ENCODE measurements at places on chromosomes 11 and 22. TPM values are rescaled to one million over a fixed set of nuclear protein-coding genes. Genes with fewer than 3 reads are reported as not detected.

CASP1 gene
- polyA plus RNA-seq, result 24.7 TPM

SLC5A12 gene
- polyA plus RNA-seq, result 0.02 TPM

GRAP2 gene
- polyA plus RNA-seq, result 2.0 TPM

ADM2 gene
- 0.01 TPM for polyA plus RNA-seq

COX8A gene
- 438 TPM for polyA plus RNA-seq

GRCh38 chr11:67261640-67261945 is 4.7 kb upstream of the GRK2 start:
- H3K36me3 ChIP-seq, result no peaks in the 10 kb centered on the region
- peak overlapping the region; percentile 32 for H3K27ac ChIP-seq

GRCh38 chr22:26430600-26430999 is 1.5 kb downstream of the ASPHD2 start:
- no peaks in the 10 kb centered on the region for H3K36me3 ChIP-seq
- no peak overlapping the region for H3K4me3 ChIP-seq
- H3K27me3 ChIP-seq, result no peaks in the 10 kb centered on the region
- H3K27ac ChIP-seq, result no peak overlapping the region

DNA sequence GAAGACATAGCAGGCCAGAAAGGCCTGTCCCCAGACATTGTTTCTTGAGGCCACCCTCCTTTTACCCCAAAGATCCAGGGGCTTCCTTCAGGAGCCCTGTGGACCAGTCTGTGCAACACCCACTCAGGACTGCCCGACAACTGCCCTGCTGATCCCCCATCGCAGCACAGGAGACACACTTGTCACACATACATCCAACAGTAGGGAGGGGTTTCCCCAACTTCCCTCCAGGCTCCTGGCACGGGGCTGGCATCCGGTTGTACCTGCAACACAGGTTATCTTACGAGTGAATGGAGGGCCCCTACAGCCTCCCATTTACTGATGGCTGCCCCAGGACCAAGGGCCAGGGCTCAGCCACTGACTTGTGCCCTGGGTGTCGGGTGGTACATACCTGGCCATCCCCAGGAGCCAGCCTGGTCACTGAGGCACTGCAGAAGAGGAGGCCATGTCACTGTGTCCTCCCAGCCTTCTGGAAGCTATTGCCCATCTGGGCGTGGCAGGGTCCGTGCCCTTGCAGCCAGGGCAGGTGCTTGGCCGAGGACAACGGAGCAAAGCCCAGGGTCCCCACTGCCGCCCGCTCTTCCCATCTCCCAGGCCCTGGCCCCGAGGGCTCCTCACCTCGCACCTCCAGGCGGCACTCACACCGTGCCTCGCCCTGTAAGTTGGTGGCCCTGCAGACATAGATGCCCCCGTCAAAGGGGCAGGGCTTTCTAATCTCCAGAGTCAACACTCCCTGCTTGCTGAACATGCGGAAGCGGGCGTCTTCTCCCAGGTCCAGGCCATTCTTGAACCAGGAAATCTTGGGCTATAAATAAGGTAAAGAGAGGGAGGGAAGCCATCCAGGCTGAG is 20.8 kb downstream of the MYBPC3 start:
- no peak overlapping the region for H3K4me3 ChIP-seq
- DNase-seq, result no peak
- no peak overlapping the region for H3K27ac ChIP-seq
- no peaks in the 10 kb centered on the region for H3K27me3 ChIP-seq

GRCh38 chr11:282630-283360 is 4.6 kb downstream of the NLRP6 start:
- H3K36me3 ChIP-seq, result no peaks in the 10 kb centered on the region
- peaks cover 3% of the 10 kb centered on the region for H3K4me1 ChIP-seq
- H3K27me3 ChIP-seq, result peaks cover 5% of the 10 kb centered on the region
- H3K4me3 ChIP-seq, result no peak overlapping the region

GRCh38 chr11:200224-201003 is 6.8 kb downstream of the BET1L start:
- H3K4me1 ChIP-seq, result peaks cover 9% of the 10 kb centered on the region
- H3K36me3 ChIP-seq, result no peaks in the 10 kb centered on the region
- peak; percentile 20 for DNase-seq
- no peak overlapping the region for H3K4me3 ChIP-seq
- H3K27ac ChIP-seq, result no peak overlapping the region
- no peaks in the 10 kb centered on the region for H3K27me3 ChIP-seq

GRCh38 chr11:69442807-69443137 is 38.7 kb upstream of the LINC01488 start:
- no peaks in the 10 kb centered on the region for H3K36me3 ChIP-seq
- DNase-seq, result no peak
- H3K27me3 ChIP-seq, result no peaks in the 10 kb centered on the region

- no peak for DNase-seq
- no peak overlapping the region for H3K27ac ChIP-seq
- no peak overlapping the region for H3K4me3 ChIP-seq
- no peaks in the 10 kb centered on the region for H3K36me3 ChIP-seq
- H3K27me3 ChIP-seq, result no peaks in the 10 kb centered on the region
Observed at GRCh38 chr11:19474211-19474610, 233.5 kb upstream of the E2F8 start.

GRCh38 chr11:78798663-78799062 is 224.0 kb upstream of the NARS2 start:
- H3K4me3 ChIP-seq, result no peak overlapping the region
- H3K4me1 ChIP-seq, result peaks cover 16% of the 10 kb centered on the region
- no peaks in the 10 kb centered on the region for H3K27me3 ChIP-seq
- no peak overlapping the region for H3K27ac ChIP-seq
- no peaks in the 10 kb centered on the region for H3K36me3 ChIP-seq

DNA sequence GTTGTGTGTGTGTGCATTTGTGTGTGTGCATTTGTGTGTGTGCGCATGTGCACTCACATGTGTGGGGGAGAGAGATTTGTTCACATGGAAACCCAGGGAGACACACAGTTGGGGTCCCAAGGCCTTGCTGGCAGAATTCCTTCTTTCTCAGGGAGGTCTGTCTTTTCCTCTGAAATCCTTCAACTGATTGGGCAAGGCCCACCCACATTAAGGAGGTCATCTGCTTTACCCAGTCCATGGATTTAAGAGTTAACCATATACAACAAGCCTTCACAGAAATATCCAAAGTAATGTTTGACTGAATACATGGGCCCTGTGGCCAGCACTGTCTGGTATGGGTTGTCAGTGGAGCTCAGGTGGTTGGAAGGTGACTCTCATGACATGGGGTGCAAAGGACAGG is 641.4 kb downstream of the BRD1 start:
- no peak overlapping the region for H3K27ac ChIP-seq
- no peaks in the 10 kb centered on the region for H3K36me3 ChIP-seq
- H3K4me1 ChIP-seq, result no peaks in the 10 kb centered on the region
- H3K4me3 ChIP-seq, result no peak overlapping the region

DNA sequence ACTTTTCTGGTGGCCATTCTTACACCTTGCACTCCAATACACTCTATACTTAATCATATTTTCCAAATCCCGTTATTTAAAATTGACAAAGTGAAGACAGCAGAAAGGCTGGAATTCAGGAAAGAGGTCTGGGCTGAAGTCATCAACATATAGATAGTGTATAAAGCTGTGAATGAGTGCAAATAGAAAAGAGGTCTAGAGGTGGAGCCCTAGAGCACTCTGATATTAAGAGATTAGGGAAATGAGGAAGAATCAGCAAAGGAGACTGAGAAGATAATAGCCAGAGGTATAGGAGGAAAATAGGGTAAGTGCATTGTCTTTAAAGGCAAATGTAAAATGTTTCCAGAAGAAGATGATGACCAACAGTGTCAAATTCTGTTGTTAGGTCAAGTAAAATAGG is 7.9 kb downstream of the CTR9 start:
- no peaks in the 10 kb centered on the region for H3K4me1 ChIP-seq
- no peak overlapping the region for H3K4me3 ChIP-seq
- H3K27me3 ChIP-seq, result no peaks in the 10 kb centered on the region
- no peaks in the 10 kb centered on the region for H3K36me3 ChIP-seq

DNA sequence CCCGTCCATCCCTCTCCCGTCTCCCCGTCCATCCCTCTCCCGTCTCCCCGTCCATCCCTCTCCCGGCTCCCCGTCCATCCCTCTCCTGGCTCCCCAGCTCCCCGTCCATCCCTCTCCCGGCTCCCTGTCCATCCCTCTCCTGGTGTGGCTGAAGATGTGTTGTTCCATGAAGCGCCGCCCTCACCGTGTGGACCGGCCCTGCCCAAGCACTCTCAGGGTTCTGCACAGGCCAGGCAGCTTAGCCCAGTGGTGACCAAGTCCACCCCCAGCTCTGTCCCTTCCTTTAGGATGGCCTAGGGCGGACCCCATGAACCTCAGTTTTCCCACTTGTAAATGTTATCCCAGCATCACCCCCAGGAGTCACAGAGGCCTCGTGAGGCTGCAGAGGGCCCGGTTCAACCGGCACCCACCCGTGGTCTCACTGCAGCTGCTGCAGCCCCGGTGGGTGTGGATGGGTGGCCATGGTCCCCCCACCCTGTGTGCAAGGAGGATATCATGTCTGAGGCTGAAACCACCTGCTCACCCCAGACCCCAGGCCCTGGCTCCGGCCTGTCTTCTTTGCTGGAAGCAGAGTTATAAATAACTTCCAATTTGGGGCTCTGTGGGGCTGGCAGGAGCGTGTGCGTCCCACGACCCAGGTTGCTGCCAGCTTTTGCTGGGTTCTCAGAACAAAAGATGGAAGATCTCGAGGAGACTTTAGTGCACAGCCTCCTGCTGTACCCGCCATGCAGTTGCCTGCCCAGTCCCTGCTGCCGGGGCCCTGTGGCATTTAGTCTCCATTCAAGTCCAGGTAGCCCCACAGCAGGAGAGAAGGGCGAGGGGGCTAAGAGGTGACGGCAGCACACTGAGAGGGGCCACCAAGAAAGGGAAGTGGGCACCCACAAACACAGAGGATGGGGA is 1147.8 kb downstream of the BRD1 start:
- H3K4me3 ChIP-seq, result no peak overlapping the region
- H3K36me3 ChIP-seq, result no peaks in the 10 kb centered on the region
- no peak for DNase-seq
- H3K4me1 ChIP-seq, result no peaks in the 10 kb centered on the region
- H3K27ac ChIP-seq, result no peak overlapping the region

GRCh38 chr11:35810045-35810645 is 133.7 kb upstream of the LDLRAD3 start:
- no peak overlapping the region for H3K27ac ChIP-seq
- H3K4me1 ChIP-seq, result peaks cover 8% of the 10 kb centered on the region
- H3K27me3 ChIP-seq, result no peaks in the 10 kb centered on the region

GRCh38 chr11:125176866-125177265 is 12.3 kb downstream of the PKNOX2 start:
- H3K4me1 ChIP-seq, result peaks cover 13% of the 10 kb centered on the region
- DNase-seq, result no peak
- H3K27ac ChIP-seq, result no peak overlapping the region
- no peaks in the 10 kb centered on the region for H3K36me3 ChIP-seq
- no peak overlapping the region for H3K4me3 ChIP-seq

GRCh38 chr11:67564230-67564629 is 19.4 kb upstream of the GSTP1 start:
- H3K27ac ChIP-seq, result no peak overlapping the region
- no peaks in the 10 kb centered on the region for H3K36me3 ChIP-seq
- H3K4me1 ChIP-seq, result peaks cover 5% of the 10 kb centered on the region
- DNase-seq, result no peak
- H3K4me3 ChIP-seq, result no peak overlapping the region

GRCh38 chr11:126819194-126819593 is 181.4 kb downstream of the KIRREL3 start:
- no peaks in the 10 kb centered on the region for H3K36me3 ChIP-seq
- H3K4me1 ChIP-seq, result no peaks in the 10 kb centered on the region
- DNase-seq, result no peak
- H3K27me3 ChIP-seq, result no peaks in the 10 kb centered on the region
- H3K4me3 ChIP-seq, result no peak overlapping the region
- no peak overlapping the region for H3K27ac ChIP-seq

- H3K27ac ChIP-seq, result no peak overlapping the region
- DNase-seq, result no peak
- no peak overlapping the region for H3K4me3 ChIP-seq
- peaks cover 9% of the 10 kb centered on the region for H3K4me1 ChIP-seq
Observed at GRCh38 chr22:45531441-45532234, 29.0 kb downstream of the FBLN1 start.

DNA sequence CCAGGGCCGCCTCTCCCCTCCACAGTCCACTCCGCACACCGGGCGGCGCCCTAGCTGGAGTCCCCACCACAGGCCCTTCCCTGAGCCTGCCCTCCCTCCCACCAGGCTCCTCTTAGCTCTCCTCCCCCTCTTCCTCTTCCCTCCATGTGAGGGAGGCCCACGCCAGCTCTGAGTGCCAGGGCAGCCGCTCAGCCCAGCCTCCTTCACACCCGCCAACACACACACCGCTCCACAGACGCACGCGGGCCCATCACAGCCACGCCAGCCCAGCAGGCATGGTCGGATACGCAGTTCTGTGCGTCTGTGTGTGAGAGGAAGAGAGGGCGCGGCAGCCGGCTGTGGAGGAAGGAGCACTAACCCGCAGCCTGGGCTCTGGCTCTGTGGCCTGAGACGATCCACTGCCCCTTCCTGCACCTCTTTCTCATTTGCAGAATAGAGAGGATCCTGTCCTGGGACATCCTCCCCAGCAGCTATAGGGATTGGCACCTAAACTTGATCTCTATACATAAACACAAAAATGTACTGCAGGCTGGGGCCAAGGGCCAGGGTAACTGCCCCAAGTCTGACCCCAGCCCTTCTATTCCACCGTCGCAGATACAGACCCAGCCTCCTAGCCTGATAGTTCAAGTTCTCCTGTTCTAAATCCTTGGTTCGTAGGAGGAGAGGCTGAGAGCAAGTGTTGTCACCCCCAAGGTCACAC is 3.5 kb downstream of the CHRM4 start:
- DNase-seq, result no peak
- H3K27ac ChIP-seq, result no peak overlapping the region
- peaks cover 20% of the 10 kb centered on the region for H3K4me1 ChIP-seq
- H3K4me3 ChIP-seq, result no peak overlapping the region
- H3K27me3 ChIP-seq, result peaks cover 6% of the 10 kb centered on the region
- H3K36me3 ChIP-seq, result no peaks in the 10 kb centered on the region

DNA sequence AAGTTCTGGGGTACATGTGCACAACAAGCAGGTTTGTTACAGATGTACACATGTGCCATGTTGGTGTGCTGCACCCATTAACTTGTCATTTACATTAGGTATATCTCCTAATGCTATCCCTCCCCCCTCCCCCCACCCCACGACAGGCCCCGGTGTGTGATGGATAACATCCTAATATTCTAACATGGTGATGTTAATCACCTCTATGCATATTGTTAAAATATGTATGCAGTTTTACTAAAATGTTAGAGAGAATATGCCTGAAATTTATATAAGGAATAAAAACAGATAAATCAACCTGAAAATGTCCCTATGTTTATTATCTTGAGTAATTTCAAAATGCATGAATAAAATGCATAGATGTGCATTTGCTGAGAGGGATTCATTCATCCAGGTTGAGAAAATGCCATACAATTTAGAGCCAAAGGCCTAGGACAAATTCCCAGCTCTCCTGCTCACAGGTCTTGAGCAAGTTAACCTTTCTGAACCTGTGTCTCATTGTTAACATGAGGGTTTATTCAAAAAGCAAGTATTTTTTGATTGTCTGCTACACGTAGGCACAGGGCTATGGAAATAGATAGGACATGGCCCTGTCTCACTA is 38.7 kb downstream of the APIP start:
- no peaks in the 10 kb centered on the region for H3K27me3 ChIP-seq
- H3K36me3 ChIP-seq, result no peaks in the 10 kb centered on the region
- DNase-seq, result no peak
- H3K27ac ChIP-seq, result no peak overlapping the region
- no peaks in the 10 kb centered on the region for H3K4me1 ChIP-seq
- H3K4me3 ChIP-seq, result no peak overlapping the region

- DNase-seq, result no peak
- no peaks in the 10 kb centered on the region for H3K4me1 ChIP-seq
- no peaks in the 10 kb centered on the region for H3K36me3 ChIP-seq
- H3K27me3 ChIP-seq, result no peaks in the 10 kb centered on the region
- no peak overlapping the region for H3K4me3 ChIP-seq
- H3K27ac ChIP-seq, result no peak overlapping the region
Observed at GRCh38 chr11:72528121-72528520, 93.8 kb upstream of the CLPB start.

Data from ovary (tissue), 10 donors.